ENCODE measurements at places on chromosomes 1 and 21.

DNA sequence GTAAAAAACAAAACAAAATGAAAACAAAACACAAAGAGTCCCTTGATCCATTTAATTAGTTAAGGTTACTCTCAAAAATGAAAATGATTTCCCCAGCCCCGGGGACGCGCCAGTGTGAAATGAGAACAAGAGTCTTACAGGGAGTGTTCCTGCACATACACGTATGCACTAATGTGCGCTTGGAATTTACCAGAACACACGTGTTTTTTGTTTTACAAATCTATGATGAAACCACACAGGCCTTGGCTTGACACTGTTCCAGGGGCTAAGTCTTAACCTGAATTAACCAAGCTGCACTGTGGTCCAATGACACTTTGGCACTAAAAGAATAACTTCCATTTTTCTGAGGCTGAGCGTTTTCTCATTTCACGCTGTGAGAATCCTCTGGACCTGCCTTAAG lies 63.7 kb downstream of the SLC45A1 start:
- no peak for DNase-seq

GRCh38 chr1:25186161-25187007 lies 45.9 kb downstream of the SYF2 start:
- no peak for DNase-seq

DNA sequence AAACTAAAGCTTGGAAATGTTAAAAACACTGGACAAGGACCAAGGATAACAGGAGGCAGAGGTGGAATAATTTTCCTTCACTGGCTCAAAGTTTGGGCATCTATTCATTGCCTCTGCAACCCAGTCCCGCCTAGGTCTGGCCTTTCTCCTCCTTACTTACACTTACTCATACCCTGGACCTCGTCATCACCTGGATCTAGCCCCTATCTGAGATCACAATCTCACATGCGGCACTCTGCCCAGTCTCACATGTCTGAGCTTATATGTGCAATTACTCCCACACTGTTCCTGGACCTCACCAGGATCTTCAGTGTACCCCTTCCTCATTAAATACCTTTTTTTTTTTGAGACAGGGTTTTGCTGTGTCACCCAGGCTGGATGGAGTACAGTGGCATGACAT lies 37.6 kb downstream of the NVL start:
- DNase-seq: no peak

- DNase-seq: no peak
Measured at GRCh38 chr1:175090780-175091179, 23.1 kb downstream of the TNN start.

DNA sequence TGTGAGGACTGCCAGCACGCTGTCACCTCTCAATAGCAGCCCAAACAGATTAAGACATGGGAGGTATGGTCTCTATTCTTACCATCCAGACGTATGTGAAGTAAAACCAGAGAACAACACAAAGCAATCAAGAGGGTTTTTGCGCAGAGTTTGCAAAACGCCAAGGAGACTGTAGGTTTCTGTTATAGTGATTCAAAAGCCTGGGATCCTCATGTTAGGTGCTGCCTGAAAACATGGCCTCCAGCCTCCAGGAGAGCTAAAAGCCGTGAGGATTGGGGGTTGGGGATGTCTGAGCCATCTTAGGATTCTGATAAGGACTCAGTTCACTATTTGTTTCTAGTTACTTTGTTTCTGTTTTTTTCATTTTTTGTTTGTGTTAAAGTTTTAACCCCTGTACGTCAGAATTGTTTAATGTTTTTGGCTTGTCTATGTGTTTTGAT lies 4.2 kb upstream of the CCT8 start:
- DNase-seq: no peak

DNA sequence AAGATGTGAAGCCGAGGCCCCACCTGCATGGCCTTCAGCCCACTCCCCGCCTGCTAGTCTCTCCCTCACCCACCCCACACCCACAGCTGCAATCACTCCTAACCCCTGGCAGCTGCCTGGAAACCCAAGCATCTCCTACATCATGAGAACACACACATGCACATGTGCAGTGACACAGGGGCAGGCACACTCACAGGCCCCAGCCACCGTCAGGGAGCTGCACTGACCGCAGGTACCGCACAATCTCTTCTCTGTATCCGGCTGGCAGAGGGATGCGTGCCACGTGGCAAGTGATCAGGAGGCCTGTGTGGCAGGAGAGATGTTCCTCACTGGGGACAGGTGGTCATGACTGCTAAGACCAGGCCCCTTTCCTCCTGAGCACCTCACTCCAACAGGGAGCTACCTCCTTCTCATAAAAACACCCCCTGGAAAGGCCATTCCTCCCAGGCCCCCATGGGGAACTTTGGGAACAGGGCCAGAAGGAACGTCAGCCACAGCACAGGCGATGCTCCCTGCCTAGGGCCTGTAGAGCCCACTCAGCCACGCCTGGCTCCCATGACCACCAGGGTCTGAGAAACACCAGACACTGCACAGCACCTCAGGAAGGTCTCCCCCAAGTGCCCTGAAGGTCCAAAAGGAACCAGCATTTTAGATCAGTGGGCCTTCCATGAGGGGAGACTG lies 6.0 kb downstream of the LSS start:
- DNase-seq: no peak

DNA sequence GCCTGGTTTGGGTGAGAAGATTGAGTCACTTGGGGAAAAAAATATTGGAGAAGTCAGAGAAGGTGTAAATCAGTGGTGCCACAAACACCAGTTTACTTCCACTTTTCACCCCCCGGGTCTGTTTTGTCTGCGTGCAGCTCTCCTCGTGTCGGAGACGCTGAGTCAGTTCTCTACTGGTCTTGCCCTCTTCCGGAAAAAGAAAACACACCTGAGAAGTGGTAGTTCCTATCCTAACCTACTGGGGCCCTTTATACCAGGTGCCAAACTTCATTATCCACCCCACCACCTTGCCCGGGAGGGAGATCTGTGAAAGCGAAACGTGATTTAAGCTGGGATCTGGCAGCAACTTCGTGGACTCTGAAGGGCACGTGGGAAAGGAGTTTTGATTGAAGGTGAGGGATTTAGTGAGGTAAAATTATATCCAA lies 855 bp upstream of the IVNS1ABP start:
- peak; percentile 60 for DNase-seq

GRCh38 chr1:99348397-99349132 lies 84.3 kb downstream of the PLPPR4 start:
- no peak for DNase-seq

DNA sequence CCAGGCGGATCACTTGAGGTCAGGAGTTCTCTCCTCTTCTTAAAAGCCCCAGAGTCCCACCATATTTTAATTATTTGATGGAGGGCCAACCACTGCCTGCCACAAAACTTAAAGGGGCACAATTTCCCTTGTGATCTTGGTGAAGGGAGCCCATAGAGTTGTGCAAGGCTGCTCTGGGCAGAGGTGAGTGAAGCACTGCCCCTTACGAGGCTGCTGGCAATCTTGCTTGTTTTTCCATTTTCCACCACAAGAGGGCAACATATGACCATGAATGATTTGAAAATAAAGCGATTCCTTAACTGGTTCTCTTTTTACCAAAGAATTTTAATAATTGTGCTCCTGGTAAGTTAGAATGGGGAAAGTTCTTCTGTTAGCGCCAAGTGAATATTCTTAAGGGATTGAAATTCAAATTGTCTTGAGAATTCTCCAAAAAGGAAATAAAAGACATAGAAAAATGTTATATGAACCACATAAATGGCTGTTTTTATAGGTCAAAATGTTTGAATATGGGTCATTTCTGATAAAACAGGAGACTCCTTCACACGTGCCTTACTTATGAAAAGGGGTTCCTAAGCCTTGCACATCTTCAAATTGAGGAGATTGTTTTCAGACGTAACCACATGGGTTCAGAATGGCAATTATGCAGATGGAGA lies 22.7 kb downstream of the PGM1 start:
- DNase-seq: peak; percentile 69

- DNase-seq: no peak
Measured at GRCh38 chr1:243495442-243496186, 239.8 kb downstream of the SDCCAG8 start.

- peak; percentile 94 for DNase-seq
Measured at GRCh38 chr1:154404984-154405746, at the start of gene IL6R. Gene IL6R (plus strand): TSS chr1:154405343. CDS start chr1:154405630, 287 bp downstream.

DNA sequence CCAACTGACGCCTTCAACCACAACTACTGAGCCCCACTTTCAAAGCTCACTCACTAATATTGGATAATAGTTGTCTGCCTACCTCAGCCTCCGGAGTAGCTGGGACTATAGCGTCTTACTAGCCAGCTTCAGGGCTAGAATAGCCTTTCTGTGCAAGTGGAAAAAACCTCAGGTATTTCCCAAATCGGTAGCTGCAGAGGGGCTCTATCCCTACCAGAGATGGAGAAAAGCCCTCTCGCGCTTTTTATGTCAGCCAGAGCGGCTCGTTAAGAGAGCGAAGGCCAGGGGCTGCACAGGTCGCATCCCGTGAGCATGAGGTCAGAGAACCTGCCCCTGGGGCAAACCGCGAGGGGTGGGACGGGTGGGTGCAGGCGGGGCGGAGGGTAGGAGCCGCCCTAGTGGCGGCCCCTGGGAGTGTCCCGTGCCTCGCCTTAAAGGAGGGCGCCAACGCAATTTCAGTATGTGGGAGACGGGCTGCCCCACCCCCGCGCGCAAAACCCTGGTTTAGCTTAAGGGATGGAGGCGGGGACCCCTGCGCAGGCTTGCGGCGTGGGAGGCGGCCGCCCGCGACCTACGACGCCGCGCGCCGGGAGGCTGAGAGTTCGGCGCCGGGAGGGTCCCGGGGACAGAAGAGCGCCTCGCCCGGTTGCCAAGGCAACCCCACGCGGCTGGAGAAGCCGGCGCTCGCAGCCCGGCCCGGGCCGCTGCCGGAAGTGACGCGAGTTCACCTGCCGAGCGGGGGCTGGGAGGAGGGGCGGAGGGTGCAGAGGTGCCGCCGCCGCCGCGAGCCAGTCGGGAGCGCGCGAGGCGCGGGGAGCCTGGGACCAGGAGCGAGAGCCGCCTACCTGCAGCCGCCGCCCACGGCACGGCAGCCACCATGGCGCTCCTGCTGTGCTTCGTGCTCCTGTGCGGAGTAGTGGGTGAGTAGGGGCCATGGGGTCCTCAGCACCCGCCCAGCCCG lies at the start of gene CXADR:
Gene CXADR (plus strand): TSS at position 791 of the 961 bp plus-strand sequence. CDS start 87 bp downstream, at position 878.
- peak; percentile 66 for DNase-seq

DNA sequence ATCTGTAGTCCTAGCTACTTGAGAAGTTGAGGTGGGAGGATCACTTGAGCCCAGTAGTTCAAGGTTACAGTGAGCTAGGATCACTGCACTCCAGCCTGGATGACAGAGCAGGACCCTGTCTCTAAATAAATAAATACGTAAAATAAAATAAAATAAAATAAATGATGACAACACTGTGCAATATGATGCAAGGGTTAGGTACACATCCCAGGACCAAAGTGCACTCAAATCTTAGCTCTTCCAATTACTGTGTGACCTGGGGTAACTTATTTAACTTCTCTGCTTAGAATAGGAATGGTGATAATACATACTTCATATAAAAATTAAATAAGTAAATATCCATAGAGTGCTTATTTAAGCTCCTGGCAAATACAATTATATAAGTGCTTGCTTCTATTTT lies 53.5 kb downstream of the LPAR3 start:
- no peak for DNase-seq

DNA sequence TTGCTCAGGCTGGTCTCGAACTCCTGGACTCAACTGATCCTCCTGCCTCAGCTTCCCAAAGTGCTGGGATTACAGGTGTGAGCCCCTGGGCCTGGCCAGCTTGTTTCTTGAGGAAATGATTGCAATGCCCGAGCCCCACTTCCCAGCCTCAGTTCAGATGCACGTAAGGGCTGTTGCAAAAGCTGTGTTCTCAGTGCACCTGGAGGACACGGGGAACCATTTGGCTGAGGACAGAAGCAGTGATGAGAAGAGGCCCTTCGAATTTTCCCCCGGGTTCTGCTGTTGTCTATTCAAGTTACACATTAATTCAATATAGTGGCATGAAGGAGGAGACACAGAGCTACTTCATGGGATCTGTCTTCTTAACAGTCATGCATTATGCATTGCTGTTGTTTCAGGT lies 78.8 kb upstream of the WDR26 start:
- DNase-seq: no peak

DNA sequence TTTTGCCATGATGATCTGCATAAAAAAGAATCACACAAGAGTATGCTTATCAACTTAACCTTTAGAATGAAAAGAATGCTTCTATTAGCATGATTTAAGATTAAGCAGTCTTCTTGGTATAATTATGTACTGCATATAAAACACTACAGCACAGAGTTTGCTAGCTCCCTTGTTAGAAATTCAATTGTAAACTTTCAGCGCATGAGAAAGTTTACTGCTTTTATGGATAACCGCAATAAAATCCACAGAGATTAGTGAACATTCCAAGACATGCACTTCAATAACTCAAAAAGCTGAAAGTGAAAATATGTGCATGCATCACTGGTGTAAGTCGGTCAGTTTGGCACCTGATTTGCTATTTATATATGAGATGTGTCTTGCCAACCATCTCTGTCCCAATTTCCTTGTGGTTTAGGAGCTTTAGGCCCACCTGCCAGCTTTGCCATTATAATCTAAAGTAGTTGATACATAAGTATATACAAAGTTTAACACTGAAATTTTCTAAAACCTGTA lies 16.9 kb downstream of the CCT8 start:
- DNase-seq: no peak

DNA sequence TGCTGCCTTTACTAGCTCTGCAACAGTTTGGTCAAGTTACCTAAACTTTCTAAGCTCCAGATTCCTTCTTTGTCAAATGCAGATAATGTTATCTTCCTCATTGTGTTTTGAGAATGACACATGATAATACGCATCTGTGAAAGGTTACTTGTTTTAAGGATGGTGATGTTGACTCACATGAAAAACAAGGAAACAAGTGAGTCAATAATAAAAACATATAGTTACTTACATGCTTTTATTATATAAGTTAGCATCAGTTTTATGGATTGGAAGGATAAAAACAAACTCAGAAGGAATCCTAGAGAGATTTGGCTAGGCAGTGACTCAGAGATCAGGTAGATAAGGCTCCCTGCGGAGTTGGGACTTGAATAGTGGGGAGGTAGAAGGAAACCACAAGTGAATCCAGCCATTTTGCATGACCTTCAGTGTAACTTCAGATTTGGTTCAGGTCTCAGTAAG lies 144.6 kb downstream of the LMO4 start:
- no peak for DNase-seq

- DNase-seq: no peak
Measured at GRCh38 chr1:24118410-24119242, 6.7 kb upstream of the MYOM3 start.

GRCh38 chr21:27149034-27149433 lies 182.1 kb upstream of the ADAMTS5 start:
- no peak for DNase-seq

- DNase-seq: no peak
Measured at GRCh38 chr1:55375617-55376258, 160.6 kb upstream of the USP24 start.

- DNase-seq: no peak
Measured at GRCh38 chr1:162349635-162350330, 26.9 kb downstream of the SPATA46 start.

- no peak for DNase-seq
Measured at GRCh38 chr1:190169311-190170067, 308.2 kb downstream of the BRINP3 start.

- DNase-seq: no peak
Measured at GRCh38 chr21:42599962-42600361, 53.5 kb upstream of the PDE9A start.
